Activated T-helper 1 cell treated with Interleukin-2 at 50 U/mL for 16 hours (primary cell): ENCODE measurements at places on chromosomes 4 and X.

- no peak for DNase-seq
Observed at GRCh38 chrX:7218321-7219152, 70.6 kb upstream of the PUDP start.

DNA sequence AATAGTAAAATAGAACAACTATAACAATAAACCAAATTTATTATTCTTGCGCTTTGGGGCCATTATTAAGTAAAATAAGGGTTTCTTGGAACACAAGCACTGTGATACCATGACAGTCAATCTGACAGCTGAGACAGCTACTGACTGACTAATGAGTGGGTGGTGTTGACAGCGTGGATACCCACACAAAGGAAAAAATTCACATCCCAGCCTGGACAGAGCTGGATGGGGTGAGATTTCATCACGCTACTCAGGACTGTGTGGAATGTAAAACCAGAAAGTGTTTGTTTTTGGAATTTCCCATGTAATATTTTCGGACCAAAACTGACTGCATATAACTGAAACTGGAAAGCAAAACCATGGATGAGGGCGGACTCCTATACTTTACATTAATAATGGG is 48.8 kb downstream of the IGFBP7 start:
- no peak for DNase-seq

DNA sequence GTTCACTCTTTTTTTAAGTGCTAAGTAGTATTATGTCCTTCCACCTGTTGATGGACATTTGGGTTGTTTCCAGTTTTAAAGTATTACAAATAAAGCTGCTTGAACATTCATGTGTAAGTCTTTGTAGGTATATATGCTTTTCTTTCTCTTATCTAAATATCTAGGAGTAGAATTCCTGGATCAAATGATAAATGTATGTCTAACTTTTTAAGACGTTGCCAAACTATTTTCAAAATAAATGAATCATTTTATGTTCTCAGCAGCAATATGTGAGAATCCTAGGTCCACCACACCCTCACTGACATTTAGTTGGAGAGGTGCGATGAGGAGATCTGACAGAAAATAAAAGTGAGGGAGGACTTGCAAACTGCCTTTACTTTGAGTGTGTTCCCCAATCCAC is 291.7 kb upstream of the UGT8 start:
- DNase-seq = no peak

- no peak for DNase-seq
Observed at GRCh38 chr4:3358656-3359055, 65.8 kb downstream of the RGS12 start.

GRCh38 chr4:67109276-67109675 is 436.0 kb downstream of the CENPC start:
- no peak for DNase-seq

GRCh38 chrX:21974011-21974385 is 33.5 kb downstream of the SMS start:
- no peak for DNase-seq

- no peak for DNase-seq
Observed at GRCh38 chrX:1925053-1925481, 310.2 kb downstream of the ASMT start.

DNA sequence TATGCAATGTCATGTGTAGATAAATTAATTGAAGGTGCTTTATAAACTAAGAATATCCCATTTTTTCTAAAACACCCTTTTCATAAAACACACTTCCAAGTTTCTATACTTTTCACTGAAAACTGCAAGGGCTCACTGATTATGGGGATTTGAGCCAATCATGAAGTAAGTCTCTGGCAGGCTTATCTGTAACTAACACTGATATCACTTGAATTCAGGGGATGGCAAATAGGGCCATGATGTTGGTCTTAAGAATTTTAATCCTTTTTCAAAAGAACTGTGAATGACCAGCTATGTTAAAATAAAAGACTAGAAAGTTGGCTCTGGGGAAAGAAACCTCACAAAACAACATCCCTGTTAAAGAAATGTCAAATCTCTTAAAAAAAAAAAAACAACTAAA is 13.0 kb upstream of the SEC24D start:
- DNase-seq = no peak

- no peak for DNase-seq
Observed at GRCh38 chr4:110119880-110120279, 78.5 kb downstream of the ELOVL6 start.

GRCh38 chr4:1065732-1066131 is 47.6 kb downstream of the RNF212 start:
- no peak for DNase-seq

- no peak for DNase-seq
Observed at GRCh38 chr4:62210486-62210885, 1010.4 kb downstream of the ADGRL3 start.

GRCh38 chr4:740011-740410 is 34.4 kb downstream of the PCGF3 start:
- no peak for DNase-seq

GRCh38 chr4:186205156-186205555 is 13.8 kb downstream of the CYP4V2 start:
- no peak for DNase-seq

GRCh38 chr4:185068837-185069236 is 50.5 kb downstream of the HELT start:
- no peak for DNase-seq

- no peak for DNase-seq
Observed at GRCh38 chrX:38233891-38234667, 13.4 kb upstream of the SRPX start.

DNA sequence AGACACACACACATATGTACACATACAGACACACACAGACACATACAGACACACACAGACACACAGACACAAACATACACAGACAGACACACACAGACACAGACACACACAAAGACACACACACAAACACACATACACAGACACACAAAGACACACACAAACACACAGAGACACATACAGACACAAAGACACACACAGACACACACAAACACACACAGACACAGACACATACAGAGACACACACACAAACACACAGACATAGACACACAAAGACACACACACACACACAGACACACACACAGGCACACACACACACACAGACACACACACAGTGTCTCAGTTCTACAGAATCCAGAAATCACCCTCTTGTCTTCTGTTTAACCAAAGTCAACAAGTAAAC is 280.7 kb downstream of the ASMT start:
- DNase-seq = no peak

- no peak for DNase-seq
Observed at GRCh38 chr4:20065952-20066351, 185.8 kb upstream of the SLIT2 start.

DNA sequence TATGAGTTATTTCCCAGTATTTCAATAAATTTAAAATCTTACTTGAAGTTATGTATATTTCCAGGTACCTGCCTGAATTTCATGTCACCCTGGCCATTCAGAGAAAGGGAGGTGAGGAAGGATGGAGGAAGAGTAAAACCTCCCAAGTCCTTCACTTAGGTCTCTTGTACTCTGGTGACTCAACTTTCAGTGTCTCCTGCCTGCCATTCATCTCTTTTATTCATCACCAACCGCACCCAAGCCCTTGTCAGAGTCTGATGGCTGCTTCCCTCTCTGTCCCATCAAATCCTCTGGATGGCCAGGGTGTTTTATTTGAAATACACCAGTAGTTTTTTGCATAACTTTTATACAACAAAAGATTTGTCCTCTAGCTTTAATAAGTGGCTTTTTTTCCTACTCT is 17.8 kb downstream of the TMPRSS11E start:
- DNase-seq = no peak

- DNase-seq = no peak
Observed at GRCh38 chrX:38634665-38635064, 73.3 kb downstream of the TSPAN7 start.

DNA sequence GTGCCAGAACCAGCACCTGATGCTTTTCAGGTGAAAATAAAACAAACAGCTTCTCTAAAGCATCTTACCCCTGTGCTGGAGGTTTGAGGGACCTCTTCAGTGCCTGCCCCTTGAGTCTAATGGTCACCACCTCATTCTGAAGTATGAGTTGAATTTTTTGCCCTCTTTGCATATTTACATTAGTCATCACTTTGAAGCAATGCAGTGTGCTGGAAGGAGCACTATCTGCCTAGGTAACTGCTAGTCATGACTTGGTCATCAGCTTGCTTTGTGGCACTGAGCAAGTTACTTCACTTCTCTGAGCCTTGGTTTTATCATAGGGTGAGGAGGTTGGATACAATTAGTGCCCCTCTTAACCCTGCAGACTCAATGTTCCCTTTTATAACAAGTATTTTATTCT is 44.9 kb downstream of the SPATA18 start:
- no peak for DNase-seq

- DNase-seq = no peak
Observed at GRCh38 chr4:86376850-86377249, 17.0 kb upstream of the MAPK10 start.

GRCh38 chr4:133921280-133922195 is 280.1 kb downstream of the PABPC4L start:
- no peak for DNase-seq

GRCh38 chrX:112664924-112665323 is 14.8 kb downstream of the LHFPL1 start:
- DNase-seq = no peak

GRCh38 chrX:132592880-132593279 is 104.0 kb upstream of the MBNL3 start:
- DNase-seq = no peak

DNA sequence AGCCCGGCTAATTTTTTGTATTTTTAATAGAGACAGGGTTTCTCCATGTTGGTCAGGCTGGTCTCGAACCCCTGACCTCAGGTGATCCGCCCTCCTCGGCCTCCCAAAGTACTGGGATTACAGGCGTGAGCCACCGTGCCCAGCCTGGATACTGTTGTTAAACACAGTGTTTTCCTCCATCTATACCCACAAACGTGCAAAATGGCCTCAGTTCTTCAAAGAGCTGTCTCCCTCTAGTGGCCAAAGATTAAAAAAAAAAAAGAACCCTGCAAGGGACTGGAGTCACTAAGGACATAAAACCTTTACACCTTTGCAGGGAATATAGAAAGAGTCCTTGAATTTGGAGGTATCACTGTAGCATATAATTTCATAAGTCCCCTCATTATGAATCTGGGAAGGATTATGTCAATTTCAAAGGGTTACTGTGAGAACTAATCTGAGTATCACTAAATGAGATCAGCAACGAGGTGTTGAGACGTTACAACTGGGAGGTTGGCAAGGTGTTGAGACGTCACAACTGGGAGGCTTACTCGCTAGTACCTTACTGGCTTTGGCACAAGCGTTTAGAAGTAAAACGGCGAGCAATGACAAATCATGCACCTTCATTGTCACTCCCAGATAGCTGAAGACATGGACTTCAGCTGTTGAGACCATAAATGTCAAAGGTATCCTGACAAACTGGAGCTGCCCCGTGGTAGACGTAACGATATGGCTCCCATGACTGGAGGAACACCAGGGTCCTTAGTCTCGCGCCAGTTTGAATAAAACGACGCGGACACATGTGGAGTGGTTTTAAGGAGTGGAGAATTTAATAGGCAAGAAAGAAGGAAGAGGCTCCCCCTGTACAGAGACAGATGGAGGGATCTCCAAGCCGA is 33.4 kb upstream of the ENPP6 start:
- DNase-seq = no peak

DNA sequence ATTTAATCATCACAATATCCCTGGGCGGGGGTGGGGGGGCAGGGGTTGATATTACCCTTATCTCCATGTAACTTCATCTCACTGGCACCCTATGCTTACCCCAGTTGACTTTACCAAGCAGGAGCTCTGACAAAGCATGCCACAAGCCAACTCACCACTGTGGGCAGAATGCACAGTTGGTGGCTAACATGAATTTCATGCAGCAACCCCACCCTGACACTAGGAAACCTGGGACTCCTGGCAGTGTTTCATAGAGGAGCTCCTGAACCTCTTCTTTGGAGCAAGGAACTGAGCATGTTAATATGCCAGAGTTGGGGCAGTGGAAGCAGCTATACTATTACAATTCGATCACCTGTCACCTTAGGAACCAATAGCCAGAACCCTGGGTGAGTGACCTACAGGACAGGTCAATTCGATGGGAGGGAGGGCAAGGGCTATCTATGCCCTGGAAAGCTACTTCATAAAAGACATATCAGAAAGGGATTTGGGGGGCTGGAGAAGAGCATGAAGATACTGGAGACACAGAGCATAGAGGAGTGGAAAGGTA is 97.2 kb upstream of the ACSL4 start:
- DNase-seq = no peak

DNA sequence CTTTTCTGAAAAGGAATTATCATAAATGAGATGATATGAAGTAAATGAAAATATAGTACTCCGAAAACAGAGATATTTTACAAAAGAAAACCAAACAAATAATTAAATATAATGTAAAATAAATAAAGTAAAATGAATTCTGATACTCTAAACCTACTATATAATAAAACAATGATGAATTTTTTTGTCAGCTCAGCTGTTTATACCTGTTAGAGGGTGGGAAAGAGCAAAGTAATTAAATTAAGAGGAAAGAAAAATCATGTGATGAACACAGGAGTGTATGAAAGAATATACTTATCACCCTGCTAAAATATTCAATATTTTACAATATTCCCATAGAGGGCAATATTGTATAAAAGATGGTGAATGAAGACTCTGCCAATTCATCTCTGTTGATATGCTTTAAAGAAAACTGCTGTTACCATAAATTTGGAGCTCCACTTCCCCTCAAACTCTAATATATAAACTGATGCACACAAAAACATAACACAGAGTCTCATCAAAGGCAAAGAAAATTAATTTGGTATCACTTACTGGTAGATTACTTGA is 6.5 kb upstream of the NDST4 start:
- DNase-seq = no peak

GRCh38 chr4:108060164-108060563 is 70.5 kb downstream of the HADH start:
- no peak for DNase-seq
